Ascending aorta (tissue), 2 donors: ENCODE measurements at places on chromosomes 2 and 18. TPM values are rescaled to one million over a fixed set of nuclear protein-coding genes. Genes with fewer than 3 reads are reported as not detected.

DNA sequence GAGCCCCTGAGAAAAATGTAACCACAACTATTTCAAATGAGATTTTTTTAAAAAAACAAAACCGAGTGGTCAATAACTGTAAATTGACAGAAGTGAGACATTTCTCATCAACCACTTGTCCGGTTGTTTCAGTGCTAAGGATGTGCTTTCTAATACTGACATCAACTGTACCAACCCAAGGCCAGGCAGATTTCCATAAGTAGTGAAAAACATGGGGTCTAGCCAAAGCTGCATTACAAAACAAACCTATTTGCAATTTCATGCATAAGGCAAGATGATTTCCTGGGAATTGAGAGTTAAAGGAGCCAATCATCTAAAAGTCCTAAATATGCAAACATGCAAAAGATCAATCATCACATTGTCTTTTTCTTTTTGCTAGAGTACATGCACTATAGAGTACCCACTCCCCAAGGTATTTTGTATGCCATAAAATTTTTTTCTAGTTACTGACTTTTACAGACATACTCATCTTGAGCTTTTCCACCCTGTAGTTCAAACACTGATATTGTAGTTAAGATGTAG is 22.6 kb downstream of the HNRNPLL start:
- no peak for DNase-seq

DNA sequence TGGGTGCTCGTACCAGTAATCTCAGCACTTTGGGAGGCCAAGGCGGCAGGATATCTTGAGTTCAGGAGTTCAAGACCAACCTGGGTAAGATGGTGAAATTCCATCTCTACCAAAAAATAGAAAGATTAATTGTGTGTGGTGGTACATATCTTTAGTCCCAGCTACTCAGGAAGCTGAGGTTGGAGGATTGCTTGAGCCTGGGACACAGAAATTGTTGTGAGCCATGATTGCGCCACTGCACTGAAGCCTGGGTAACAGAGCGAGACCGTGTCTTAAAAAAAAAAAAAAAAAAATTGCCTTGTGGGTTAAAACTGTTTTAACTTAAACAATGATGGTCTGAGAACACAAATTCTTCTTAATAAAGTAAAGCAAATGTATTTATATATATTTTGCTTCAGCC is 49.6 kb downstream of the ATP9B start:
- DNase-seq = no peak

GRCh38 chr18:39480494-39481195 is 1915.0 kb upstream of the CELF4 start:
- no peak for DNase-seq

DNA sequence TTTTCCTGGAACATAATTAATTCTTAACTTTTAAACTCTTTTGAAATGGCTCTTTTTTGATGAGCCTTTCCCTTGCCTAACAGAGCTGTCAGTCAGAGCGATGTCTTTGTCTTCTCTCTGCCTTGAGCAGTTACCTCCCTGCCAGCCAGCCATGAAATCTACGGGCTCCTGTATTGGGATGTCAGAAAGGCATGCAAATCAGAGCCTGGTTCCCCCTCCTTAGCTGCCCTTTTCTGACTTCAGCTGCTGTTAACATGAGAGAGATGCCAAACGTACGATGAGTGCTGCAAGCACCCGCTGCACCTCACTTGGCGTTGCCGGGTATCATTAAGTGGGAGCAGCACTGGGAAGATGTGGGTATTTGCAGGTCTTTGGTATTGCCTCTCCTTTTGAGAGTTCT is 131.4 kb upstream of the BOD1L2 start:
- no peak for DNase-seq

Gene CFC1
- total RNA-seq = not detected

DNA sequence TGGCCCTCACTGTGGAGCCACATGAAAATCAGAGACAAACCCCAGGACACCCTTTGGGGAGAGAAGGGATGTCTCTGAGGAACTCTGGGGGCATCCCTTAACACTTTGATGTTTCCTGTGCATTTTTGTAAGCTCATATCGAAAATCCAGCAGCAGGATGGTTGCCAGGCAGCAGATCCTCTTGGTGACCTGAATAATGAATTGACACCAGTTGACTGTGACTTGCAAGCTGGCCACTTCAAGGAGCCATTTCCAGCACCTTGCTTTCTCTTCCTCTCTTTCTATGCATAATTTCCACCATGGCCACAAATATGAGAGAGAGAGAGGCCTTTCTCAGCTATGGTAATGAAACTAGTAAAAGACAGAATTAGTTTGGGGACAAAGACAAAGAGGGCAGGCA is 91.7 kb downstream of the NRP2 start:
- DNase-seq = no peak

DNA sequence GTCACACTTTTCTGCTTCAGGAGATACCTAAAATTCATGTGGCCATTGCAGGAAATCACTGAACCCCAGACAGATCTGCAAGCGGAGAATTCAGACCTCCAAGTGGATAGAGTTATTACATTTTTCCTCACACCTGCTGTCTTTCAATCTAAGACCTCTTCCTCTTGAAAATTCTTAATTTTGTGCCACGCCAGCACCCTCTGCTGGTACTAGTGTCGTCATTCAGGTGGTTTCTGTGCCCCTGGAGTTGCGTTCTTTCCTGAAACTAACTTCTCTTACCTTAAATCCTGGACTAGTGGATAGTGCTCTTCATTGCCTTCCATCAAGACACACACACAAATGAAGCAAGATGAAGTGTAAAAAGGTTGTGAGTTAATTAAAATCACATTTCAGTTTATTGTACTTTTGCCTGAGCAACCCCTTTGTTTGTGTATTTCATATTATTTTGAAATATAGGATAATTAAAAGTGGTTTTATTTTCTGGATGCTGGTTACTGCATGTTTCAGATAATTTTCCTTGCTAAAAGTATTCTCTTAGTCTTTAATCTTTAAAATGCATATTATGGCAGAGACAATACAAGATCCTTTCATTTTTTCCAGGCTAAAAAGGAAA is 1.6 kb upstream of the DNER start:
- DNase-seq = no peak

DNA sequence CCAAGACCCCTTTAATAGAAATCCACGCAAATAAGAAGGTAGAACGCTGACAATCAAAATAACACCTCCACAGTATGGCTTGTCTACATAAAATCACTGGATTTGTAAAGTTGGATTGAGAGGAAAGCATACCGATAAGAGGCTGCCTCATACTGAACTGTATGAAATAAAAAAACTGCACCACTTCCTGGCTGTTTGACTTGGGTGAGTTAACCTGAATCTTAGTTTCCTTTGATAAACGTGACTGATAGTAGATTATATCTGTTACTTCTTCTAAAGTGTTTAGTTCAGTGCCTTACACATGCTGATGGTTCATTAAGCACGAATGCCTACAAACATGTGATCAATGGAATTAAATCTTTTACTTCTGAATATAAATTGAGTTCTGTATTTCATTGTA is 140.4 kb upstream of the RNF152 start:
- DNase-seq = no peak

Gene SPC25
- total RNA-seq = not detected

Gene HYCC2
- total RNA-seq = 2.1 TPM

DNA sequence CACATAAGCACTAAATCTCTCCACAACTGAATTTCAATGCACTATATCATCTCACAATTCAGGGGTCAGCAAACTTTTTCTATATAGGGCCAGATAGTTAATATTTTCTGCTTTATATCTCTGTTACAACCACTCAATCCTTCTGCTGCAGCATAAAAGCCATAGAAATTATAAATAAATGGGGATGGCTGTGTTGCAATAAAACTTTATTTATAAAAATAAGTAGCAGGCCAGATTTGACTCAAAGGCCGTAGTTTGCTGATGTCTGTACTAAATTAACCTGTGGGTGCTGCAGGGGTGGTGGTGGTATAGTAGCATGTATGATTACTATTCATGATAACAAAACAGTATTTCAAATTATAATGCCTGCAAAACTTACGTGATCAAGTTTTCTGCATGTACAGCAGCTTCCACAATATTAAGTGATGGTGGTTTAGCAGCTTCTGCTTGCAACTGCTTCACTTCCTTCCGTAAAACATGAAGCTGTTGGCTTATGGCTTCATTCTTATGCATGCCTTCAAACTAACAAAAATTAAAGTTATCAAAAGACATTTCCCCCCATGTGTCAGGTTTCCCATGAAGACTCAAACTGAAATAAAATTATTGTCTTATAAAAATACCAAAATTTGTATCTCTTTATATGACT is 64.1 kb downstream of the SIGLEC15 start:
- DNase-seq = no peak

GRCh38 chr2:64904413-64905329 is 84.5 kb upstream of the SLC1A4 start:
- no peak for DNase-seq

Gene MRPL19
- total RNA-seq = 166 TPM

GRCh38 chr18:79916128-79916494 is 35.3 kb downstream of the SLC66A2 start:
- DNase-seq = no peak

DNA sequence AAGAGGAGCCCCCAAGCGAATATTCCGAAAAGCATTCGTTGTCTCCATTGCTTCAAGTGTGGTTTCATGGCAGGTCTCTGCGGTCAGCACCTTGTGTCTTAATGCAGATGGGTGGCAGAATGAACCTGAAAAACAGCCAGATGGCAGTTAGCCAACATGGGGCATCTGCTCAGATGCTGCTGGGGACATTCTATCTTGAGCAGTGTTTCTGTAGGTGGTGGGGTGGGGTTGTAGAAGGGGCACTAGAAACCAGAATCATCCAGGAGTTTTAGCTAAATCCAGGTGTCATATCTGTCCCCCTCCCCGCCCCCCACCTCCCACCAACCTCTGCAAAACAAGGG is 42.1 kb downstream of the ST6GAL2 start:
- DNase-seq = no peak

Gene MSGN1
- not detected for total RNA-seq

- DNase-seq = no peak
Measured at GRCh38 chr2:45171136-45171501, 161.9 kb upstream of the SIX2 start.

Gene FHOD3
- 12.7 TPM for total RNA-seq

DNA sequence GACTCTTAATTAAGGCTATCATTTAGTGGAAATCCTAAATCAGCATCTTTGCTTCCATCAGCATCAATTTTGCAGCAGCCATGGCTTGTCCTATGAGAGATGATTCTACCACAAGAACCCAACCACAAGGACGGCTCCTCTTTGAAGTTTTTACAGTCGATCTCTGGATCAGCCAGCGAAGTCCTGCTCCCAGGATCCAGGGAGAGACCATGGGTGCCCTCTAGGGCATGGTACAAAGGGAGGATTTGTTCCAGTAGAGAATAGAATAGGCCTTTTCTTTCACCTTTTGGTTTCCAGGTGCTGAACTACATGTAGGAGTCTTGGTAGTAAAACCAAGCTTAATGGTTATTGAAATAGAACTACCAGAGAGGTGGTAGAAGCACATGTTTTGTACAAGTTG is 52.7 kb downstream of the TMEM200C start:
- DNase-seq = no peak

GRCh38 chr18:76169733-76170132 is 325.3 kb downstream of the ZNF516 start:
- DNase-seq = no peak

GRCh38 chr2:105606081-105606480 is 138.6 kb upstream of the NCK2 start:
- peak; percentile 22 for DNase-seq

- DNase-seq = no peak
Measured at GRCh38 chr2:150120326-150120955, 367.0 kb downstream of the RND3 start.

GRCh38 chr2:134603966-134604365 is 114.8 kb downstream of the TMEM163 start:
- no peak for DNase-seq

Gene SH3RF3
- total RNA-seq = 53.5 TPM

DNA sequence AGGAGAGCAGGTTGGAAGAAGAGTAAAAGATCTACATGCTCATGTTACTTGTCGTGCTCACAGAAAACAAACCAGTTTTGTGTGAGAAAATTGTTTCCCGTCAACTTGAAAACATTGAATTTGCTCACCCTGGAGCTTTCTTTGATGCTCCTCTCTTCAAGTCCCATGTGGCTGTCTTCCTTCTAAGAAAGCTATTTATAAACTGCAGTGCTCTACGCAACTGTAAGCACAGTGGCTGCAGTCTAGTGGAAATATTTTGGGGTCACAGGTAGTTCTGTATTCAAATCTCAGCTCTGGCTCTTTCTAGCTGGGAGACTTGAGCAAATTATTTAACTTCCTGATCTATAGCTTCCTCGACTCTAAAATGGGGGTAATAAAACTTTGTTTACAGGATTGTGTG is 211.8 kb downstream of the PLCL1 start:
- DNase-seq = no peak

Gene ABCG8
- not detected for total RNA-seq

Gene RAB6C
- not detected for total RNA-seq

DNA sequence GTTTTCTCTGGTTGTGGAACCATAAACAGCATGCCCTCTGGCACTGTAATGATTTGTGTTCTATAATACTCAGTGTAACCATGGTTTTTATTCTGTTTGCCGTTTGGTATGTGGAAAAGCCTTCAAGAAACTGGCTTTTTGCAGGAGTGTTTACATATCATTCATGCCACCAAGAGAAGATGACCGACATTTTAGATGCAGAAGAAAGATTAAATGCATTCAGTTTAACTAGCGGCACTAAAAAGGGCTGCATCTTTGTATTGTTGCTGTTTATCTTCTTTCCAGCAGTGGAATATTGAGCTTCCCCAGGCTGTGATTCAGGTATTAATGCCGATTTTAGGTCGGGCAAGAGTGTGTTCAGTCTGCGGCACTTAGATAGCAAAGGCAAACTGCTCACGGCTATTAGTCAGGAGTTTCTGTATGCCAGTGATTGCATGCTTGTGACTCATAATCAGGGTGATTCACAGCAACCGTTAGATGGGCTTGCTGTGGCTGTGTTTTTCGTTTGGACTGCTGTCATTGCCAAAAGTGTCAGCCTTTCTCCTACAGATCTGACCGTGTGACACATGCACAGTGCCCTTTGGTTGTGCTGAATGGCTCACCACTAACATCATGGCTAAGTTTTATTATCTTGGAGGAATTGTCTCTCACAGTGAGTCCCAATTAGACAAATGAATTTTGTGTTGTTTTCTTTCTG is 479.7 kb downstream of the PARD3B start:
- DNase-seq = peak; percentile 29

Gene UGT1A3
- total RNA-seq = not detected

- no peak for DNase-seq
Measured at GRCh38 chr18:4831791-4832375, 365.2 kb downstream of the AKAIN1 start.

- no peak for DNase-seq
Measured at GRCh38 chr2:42281416-42282081, 79.5 kb downstream of the COX7A2L start.

DNA sequence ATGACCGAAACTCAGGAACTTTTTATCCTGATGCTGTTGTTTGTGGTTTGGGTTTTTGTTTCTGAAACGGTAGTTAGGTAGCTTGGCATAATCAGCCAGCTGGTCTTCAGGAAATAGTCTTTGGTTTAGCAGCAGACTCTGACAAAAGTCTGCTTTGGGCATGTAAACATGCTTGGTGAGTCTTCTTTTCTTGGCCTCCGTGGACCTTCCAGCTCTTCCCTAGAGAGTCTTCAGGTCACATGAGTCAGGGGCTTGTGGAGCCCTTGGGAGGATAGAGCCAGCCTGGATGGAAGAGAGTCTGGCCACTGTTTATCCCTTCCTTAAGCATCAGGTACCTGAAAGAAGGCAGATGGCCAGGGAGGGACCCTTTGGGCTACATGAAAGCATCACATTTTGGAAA is 154.5 kb downstream of the MGAT5 start:
- DNase-seq = no peak

- no peak for DNase-seq
Measured at GRCh38 chr18:23539296-23539695, 36.0 kb downstream of the RMC1 start.

GRCh38 chr2:233424154-233424951 is 70.1 kb downstream of the DGKD start:
- no peak for DNase-seq
